HepG2 (cell line): ENCODE measurements at places on chromosomes 13 and 19.

DNA sequence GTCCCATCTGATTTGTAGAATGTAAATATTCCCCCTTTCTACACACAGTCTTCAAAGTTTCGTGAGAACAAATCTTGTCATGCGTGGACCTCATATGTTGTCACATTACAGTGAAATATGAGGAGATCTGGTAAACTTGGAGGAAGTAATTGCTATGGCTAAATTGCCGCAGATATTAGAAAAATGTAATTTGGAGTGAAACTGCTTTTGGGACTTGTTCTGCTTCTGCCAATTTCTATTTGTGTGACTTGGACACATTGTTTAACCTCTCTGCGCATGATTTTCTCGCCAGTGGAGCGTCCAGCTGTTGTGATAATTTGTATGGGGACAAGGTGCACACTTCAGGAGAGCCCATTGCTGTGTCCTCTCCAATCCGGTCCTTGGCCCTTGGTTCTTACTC, 693.1 kb upstream of the SLC10A2 start:
- no peak for DNase-seq

DNA sequence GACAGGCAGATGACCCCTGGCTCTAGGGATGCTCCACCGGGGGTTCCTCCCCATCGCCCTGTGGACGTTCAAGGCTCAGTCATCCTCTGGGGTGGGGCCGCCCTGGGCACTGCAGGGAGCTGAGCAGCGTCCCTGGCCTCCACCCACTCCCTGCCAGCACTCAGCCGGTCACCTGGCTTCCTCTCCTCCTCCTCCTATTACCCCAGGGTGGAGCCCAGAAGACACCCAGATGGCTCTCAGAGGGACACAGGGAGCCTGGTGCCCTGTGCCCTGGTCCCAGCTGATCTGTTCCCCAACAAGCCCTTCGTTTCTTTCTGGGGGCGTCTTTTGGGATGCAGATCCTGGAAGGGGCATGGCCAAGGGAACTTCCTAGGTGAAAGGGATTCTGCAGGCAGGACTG, 3.7 kb upstream of the MKNK2 start:
- DNase-seq, result no peak

GRCh38 chr13:100657881-100658315, 16.7 kb downstream of the TMTC4 start:
- DNase-seq, result no peak

DNA sequence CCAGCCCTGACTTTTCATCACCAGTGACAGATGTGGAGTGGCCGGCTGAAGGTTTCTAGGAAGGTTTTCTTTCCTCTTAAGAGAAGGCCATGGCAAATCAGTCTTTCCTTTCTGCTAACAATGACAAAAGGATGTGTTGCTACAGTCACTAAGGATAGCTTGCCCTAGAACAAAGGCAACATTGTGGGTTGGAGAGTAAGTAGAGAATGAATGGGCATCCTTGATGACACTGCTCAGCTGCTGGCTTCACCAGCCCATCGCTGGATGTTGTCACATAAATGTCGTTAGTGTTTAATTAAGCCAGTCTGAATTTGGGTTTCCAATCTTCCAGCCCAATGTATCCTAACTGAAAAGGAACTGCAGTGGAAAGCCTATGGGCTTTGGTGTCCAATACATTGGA, 168.4 kb downstream of the ZIC5 start:
- DNase-seq, result no peak

- no peak for DNase-seq
Observed at GRCh38 chr13:28489524-28489931, 5.4 kb downstream of the FLT1 start.

DNA sequence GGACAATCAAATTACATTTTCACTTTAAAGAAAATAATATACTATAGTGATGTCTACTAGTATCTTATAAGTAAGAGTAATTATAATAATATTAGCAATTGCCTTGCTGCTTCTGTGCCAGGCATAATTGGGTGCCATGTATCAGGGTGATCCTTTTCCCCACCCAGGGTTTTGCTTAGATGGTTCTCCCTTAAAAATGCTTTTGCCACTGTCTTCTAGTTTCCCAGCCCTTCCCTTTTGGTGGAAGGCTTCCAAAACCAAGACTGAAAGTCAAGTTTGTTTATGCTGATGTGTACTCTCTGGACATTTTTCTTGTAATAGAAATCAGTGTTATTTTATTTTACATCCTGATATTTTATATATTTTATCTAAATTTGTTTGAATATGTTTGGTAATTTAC, 77.8 kb downstream of the ITGBL1 start:
- no peak for DNase-seq
